ENCODE measurements at places on chromosomes 6 and 20.

DNA sequence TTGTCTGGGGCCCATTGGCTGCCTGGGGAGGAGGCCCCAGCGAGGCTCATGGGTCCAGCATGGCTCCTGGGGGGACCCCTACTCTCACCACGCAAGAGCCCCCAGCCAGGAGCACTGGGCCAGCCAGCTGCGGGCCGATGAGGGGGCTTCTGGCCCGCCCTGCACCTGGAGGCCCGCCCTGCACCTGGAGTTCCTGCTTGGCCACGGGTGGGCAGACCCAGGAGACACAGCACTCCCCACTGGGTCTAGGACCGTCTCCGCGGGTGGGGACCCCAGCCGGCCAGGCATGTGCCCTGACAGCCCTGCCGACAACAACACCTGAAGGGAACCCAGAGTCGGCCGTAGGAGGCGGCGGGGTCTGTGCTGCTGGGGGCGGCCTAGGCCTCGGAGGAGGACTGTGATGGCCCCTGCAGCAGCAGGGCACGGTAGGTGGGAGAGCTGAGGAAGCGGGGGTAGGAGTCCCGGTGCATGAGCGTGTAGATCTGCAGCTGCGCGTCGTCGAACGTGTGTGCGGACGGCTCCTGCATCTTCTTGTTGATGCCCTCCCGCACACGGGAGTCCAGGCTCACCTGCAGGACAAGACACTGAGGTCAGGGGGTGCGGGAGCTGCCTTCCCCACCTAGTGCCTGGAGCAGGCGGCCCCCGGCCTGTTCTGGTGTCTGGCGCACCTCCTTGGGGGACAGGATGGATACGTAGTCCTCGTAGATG is 5.7 kb downstream of the RGS19 start:
- DNase-seq, result no peak

- DNase-seq, result no peak
Observed at GRCh38 chr6:4039348-4039747, 39.6 kb downstream of the FAM217A start.

GRCh38 chr20:1804554-1804956 is 90.7 kb upstream of the SIRPA start:
- no peak for DNase-seq

DNA sequence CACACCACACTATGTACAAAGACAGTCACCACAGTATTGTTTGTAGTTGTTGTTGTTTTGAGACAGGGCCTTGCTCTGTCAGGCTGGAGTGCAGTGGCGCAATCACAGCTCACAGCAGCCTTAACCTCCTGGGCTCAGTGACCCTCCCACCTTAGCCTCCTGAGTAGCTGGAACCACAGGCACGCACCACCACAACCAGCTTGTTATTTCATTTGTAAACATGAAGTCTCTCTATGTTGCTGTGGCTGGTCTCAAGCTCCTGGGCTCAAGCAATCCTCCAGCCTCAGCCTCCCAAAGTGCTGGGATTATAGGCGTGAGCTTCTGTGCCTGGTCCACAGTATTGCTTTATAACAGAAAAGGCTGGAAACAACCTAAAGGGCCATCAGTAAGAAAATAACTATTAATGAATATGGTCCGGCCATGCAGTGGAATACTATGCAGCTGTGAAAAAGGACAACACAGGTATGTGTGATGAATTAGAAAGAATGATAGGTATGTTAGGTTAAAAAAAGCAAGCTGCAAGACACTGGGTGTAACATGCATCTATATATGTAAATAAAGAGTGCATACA is 30.0 kb upstream of the PTGIS start:
- no peak for DNase-seq

GRCh38 chr6:139570166-139570565 is 195.7 kb upstream of the CITED2 start:
- DNase-seq, result no peak

GRCh38 chr6:148738946-148739821 is 7.6 kb upstream of the UST start:
- DNase-seq, result no peak
